ENCODE measurements at places on chromosomes 13 and 19.

GRCh38 chr13:113843063-113843654 is 20.7 kb downstream of the GAS6 start:
- no peak for DNase-seq

GRCh38 chr13:95226932-95227695 is 74.1 kb downstream of the ABCC4 start:
- DNase-seq, result peak; percentile 59

DNA sequence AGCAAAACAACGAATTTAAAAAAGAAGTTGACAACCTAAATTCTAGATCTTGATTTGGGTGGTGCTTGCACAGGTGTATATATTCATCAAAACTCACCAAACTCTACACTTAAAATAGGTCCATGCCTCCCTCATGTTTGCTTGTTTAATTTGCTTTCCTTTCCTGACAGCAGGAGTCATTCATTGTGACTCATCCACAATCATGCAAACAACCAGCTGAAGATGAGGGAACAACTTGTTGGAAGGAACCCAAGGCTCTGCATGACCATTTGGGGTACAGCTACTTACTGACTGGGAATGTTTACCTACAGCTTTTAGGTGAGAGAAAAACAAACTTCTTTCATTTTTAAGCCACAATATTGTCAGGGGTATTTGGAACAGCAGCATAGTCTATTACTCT is 96.6 kb downstream of the RXFP2 start:
- no peak for DNase-seq

DNA sequence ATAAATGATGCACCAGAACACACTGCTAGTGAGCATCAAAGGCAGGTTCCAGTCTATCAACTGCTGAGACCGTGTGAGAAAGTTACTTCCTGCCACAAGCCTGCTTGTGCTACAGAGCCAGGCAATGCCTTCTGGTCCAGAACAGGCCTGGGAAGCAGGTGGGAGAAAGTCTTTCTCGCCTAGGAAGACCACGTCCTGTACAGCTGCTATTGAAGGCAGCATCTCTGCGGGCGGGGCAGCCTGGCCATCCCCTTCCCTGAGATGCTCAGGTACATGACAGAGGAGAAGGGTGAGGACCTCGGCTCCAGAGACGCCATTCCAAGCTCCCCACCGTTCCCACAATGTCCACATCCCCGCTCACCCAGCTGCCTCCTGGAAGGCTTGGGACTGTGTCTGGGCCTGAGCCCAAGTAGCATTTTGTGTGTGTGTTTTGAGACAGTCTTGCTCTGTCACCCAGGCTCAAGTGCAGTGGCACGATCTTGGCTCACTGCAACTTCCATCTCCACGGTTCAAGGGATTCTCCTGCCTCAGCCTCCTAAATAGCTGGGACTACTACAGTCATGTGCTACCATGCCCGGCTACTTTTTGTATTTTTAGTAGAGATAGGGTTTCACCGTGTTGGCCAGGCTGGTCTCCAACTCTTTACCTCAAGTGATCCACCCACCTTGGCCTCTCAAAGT is 3.4 kb downstream of the RFX1 start:
- no peak for DNase-seq

- no peak for DNase-seq
Observed at GRCh38 chr13:41402691-41403511, 54.4 kb upstream of the RGCC start.

Data from Karpas-422 (cell line).